ENCODE measurements at places on chromosomes 7 and 10.
A peak's percentile ranks its signal among the peaks of the same experiment; 100 is the strongest.

- peak; percentile 63 for DNase-seq
Measured at GRCh38 chr10:117461766-117462423, 80.7 kb upstream of the EMX2 start.

DNA sequence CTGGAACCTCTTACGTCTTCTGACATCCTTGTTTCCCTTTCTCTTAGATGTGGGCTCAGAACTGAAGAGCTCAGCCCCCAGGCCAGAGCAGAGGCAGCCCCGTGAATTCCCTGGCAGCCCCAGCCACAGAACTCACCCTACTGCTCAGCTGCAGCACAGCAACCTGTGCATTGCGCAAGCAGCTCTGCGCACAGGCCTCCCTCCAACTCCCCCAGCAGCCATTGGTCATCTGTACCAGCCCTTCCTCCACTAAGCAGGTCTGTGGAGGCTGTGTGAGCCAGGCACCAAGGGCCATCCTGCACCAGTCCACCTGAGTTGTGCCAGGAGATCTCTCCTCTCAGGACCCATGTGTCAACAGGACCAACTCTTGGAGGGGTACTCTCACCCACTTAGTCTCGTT is 54.5 kb downstream of the ZNF33B start:
- DNase-seq = no peak

DNA sequence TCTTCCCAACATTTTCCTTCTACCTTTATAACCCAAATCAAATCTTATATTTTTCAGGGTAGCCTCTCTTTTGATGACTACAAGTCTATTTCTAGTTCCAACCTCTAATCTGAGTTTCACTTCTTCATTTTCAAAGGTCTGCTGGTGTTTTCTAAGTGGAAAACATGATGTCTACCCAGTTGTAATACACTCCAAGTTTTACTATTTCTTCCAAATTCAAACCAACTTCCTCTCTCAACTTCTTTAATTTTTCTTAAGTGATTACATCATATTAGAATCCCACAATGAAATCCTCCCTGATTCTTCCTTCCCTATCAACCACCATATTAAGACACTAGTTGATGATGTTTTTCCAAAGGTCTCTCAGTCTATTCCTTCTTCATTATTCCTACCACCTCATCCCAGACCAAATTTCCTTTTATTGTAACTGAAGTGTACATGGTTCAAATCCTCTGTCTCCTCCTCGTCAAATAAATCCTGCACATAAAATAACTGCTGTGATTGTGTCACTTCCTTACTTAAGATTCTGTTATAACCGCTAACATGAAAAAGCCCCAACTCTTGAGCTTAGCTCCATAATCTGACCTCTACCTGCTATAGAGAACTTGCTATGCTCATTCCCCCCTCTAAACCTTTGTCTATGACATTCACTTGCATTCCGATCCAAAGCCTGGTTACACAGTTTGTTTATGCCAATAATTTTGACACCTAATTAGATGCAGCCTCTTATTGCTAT is 12.7 kb downstream of the TAS2R38 start:
- no peak for DNase-seq

GRCh38 chr10:4767033-4767814 is 58.8 kb upstream of the AKR1E2 start:
- no peak for DNase-seq

- no peak for DNase-seq
Measured at GRCh38 chr7:119684763-119685162, 588.2 kb upstream of the KCND2 start.

DNA sequence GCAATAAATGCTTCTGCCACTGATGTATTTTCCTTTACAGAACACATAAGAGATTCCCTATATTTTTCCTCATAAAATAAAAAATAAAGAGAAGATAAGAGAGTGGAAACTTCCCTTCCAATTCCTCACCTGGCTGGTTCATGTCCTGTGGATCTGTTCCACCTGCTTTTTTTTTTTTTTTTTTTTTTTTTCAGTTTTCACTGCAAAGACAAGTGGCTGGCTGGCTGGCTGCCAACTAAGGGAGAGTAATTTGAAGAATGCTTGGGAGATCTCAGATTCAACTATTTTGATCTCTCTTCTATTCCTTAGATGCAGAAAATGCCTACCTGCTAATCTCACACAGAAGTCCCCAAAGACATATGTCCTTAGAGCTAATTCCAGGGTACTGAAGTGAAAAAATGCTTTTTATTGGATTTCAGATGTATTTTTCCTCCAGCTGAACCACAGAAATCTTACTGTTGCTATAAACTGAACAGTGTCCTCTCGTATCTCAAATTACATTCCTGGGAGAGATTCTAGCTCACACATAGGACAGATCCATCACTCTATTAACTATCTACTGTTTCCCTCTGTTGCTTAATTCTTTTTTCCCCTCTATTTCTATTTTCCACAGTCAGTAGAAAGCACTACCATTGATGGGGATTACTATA is 120.8 kb downstream of the NRCAM start:
- peak; percentile 67 for DNase-seq

- no peak for DNase-seq
Measured at GRCh38 chr10:77458986-77459590, 178.5 kb downstream of the KCNMA1 start.

DNA sequence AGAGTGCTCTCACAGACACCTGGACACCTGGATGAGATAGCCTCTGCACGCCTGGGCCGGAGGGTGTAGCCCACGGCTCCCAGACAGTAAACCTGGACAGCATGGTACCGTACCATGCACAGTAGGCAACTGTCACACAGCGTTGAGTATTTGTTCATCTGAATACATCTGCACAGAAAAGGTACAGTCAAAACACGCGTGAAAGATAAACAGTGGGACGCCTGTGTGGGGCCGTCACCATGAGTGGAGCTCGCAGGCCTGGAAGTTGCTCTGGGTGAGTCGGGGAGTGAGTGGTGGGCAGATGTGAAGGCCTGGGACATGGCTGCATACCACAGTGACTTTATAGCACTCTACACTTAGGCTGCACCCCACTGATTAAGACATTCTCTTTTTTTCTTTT is 280.0 kb upstream of the SHH start:
- DNase-seq = no peak

GRCh38 chr10:132328738-132329137 is 3.3 kb upstream of the LRRC27 start:
- peak; percentile 55 for DNase-seq

GRCh38 chr7:33062023-33062781 is at the start of gene NT5C3A:
TSS of gene NT5C3A (minus strand) at chr7:33062776. CDS start at chr7:33062705, 71 bp downstream.
- no peak for DNase-seq

- no peak for DNase-seq
Measured at GRCh38 chr10:92011560-92012214, 88.1 kb downstream of the BTAF1 start.

DNA sequence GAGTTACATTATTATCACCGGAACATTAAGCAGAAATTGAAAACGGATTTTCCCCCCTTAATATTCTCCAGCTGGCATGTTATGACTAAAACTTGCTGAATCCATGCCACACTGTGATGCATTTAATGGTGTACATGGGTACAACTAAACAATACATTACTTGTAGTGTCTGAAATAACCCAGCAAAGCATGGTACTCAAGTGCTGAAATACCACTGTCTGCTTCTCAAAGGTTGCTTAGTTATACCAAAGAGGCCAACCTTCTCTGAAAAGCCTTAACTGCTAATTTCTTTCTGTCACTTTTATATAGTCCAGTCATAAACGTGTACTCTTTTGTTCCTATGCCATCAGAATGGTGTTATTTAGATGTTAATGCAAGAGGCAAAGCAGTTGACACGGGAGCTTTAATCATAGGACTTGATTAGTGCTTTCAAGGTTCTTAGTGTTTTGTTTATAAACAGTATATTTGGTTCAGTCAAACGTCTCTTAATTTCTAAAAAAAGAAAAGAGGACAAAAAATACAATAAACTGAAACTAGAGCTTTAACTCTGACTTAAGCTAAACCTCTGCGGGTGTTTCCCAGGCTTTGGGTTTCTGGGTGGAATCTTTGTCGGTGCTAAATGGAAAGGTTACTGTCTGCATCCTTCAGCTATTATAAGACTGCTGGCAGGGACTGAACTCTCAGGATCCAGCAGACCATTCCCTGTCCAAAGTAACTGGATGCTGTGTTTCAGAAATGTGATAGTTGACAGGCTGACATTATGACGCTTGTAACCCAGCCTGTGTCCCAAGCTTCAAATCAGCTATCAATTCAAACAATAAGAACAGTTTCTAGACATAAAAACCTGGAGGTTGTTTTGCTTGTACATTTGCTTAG is 202.6 kb downstream of the PPP1R3A start:
- no peak for DNase-seq

DNA sequence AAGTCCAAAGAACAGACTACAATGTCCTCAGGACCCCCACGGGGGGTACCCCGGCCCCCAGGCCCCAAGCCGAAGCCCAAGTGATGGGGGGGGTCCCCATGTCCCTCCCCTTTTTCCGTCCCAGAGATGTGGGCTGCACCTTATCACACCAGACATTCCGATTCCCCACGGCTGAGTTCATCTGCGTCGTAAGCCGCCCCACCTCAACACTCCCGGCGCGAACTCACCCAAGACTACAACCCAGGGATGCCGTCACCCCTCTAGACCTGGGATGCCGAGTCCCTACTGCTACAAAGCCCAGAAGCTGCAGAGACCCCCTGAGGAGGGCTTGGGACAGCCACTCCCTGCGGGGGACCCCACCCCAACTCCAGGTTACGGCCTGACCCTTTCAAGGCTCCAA is 14.5 kb downstream of the PDGFA start:
- DNase-seq = peak; percentile 45

DNA sequence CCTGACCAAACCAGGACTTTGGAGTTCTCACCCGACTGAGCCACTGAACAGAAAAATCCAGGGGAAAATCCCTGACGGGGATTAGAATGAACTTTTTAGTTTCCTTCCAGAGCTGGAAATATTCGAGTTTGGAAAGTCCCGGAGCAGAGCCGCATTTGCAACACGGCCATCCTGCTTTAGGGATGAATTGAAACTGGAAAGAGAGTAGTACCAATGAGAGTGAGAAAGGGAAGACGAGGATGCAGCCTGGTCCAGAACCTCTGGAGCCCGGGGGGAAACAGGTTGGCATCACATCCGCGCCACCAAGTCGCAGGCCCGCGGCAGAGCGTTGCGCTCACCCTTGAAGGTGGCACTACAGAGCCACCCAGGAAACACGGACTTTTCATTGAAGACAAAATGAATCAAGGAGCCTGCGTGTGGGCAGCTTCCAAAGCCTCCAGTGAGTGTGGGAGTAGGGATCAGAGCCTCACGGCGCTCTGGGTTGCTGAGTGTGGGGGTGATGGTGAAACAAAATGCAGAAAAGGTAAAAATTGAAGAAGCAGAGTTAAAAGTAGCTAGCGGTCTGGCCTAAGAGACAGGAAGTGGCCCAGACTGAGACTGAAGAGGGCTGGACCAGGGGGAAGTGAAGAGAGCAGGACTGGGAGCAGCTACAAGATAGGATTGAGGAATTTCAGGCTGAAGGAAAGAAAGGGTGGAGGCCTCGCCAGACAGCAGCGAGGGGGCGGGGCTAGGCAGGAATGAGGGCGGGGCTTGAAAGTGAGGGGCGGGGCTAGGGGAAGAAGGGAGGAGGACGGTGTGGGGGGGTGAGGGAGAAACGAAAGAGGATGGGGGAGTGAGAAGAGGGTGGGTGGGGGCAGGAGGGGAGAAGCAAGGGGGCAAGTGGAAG is 1.8 kb downstream of the SMURF1 start:
- peak; percentile 83 for DNase-seq

DNA sequence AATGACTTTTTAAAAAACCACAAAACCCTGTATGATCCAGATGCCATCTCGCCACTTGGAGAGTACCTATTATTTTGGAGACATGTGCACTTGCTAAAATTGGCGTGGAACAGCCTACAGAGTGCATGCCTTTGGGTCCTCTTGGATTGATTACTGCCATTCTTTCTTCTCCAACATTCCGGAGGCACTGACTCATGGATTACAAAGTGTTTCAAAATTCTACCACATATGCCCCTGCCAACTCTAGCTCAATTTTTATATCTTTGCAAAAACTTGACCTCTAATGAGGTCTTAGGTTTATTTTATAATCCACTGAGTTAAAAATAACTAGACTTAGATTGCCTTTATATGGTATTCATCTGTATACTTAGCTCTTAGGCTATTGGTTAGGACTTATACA is 55.8 kb upstream of the KIF5B start:
- DNase-seq = no peak

GRCh38 chr10:113129117-113129516 is 179.1 kb downstream of the TCF7L2 start:
- DNase-seq = no peak

DNA sequence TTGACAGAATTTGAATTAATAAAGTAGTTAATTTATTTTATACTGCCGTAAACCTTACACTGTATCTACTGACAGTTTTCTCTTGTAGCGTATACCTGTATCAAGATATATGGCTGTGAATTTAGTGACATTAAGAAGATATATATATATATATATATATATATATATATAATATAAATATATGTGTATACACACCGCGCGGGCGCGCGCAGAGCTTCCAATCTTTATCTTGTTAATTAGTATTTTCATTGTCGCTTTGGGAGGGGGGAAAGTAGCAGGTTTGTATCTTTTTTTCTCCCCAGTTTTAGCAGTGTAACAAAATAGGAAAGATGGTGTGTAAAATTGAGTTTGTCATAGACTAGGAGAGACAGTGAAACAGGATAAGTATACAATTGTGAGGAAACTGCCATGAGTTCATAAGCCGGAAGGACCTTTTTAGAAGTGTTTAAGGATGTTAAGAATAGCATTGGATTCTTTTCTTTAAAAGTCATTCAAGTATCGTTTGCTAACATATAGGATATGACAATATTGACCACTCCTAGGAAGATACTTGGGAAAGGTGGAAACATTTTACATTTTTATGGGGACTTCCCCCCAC is 2.0 kb downstream of the PLEKHA1 start:
- no peak for DNase-seq

GRCh38 chr10:61415824-61416223 is 37.4 kb downstream of the TMEM26 start:
- no peak for DNase-seq

GRCh38 chr7:32204361-32205018 is 134.3 kb upstream of the PDE1C start:
- DNase-seq = peak; percentile 74

GRCh38 chr7:522071-522950 is 2.7 kb upstream of the PDGFA start:
- no peak for DNase-seq

DNA sequence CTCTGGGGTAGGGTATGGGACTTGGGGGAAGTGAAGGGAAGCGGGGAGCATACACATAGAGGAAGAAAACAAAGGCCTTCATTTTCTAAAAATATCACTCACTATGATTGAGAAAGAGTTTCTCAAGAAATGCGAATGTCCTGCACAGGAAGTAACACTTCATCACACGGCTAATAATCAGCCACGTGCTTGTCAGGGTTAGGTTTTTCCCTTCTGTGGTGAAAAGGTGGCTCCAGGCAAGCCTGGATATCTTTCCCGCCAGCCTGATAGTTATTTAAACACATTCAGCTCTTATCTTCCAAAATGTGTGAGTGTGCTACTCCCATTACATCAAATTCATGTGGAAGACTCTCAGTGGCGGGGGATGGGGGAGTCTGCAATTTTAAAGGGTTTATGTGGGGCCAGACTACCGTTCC is 166.4 kb upstream of the ADO start:
- no peak for DNase-seq

Data from sciatic nerve (tissue), 2 donors.